Activated T-helper 1 cell treated with Interleukin-2 at 50 U/mL for 16 hours (primary cell): ENCODE measurements at places on chromosomes 1 and 21.

- no peak for DNase-seq
These were observed 8.7 kb downstream of the WNT3A start for GRCh38 chr1:228015276-228016180.

- no peak for DNase-seq
These were observed 44.5 kb downstream of the LRRC53 start for GRCh38 chr1:74467786-74468377.

DNA sequence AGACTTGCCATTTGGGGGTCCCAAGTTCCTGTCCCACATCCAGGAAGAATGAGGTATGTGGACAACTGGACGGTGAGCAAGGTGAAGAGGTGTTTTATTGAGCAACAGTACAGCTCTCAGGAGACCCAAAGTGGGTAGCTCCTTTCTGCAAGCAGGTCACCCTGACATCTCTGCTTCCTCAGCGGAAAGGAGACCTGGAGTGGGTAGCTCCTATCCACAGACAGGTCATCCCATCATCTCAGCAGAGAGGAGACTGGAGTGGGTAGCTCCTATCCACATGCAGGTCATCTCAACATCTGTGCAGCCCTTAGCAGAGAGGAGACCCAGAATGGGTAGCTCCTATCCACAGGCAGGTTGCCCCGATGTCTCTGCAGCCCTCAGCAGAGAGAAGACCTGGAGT is 13.8 kb upstream of the FNBP1L start:
- no peak for DNase-seq

- no peak for DNase-seq
These were observed 664.3 kb downstream of the ADGRL2 start for GRCh38 chr1:82465024-82465423.

- DNase-seq: no peak
These were observed 5.7 kb downstream of the S1PR1 start for GRCh38 chr1:101242324-101243050.

- DNase-seq: no peak
These were observed 4.9 kb downstream of the PLCH2 start for GRCh38 chr1:2480986-2481364.

DNA sequence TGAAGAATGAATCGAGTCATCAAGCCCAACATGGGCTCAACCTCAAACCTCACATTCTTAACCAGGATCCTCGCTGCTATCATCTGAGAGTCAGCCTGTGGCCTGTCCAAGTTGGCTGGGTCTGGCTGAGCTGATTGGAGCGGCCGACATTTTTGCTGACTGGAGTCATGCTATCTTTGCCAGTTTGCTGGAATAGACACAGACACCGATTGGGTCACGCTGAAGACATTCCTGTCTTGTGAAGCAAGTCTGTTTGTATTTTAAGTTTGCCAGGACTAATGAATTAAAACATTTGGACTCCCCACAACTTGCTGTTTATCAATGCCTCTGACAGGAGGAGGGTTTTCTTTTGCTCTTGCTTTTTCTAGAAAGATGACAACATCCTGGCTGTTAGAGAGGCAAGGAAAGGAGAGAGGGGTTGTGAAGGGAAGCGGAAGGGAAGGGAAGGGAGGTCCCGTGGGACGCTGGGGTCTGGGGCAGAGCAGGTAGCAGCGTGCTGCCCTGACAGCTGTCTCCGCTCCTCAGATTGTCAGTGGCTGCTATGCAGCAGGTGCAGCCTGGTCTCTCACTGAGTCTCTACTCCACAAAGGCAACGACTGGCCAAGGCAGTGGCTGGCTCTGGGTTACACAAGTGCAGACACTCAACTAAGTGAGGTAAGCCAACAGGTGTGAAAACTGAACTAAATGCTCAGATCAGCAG is at the start of gene MAP3K7CL:
TSS of gene MAP3K7CL (plus strand) at position 375 of the 700 bp plus-strand sequence. CDS start 2,701 bp downstream, outside the sequence.
- no peak for DNase-seq

GRCh38 chr1:32122151-32122550 is 14.3 kb downstream of the KPNA6 start:
- DNase-seq: no peak

GRCh38 chr1:9345922-9346321 is 53.2 kb downstream of the SPSB1 start:
- no peak for DNase-seq

- no peak for DNase-seq
These were observed 71.5 kb downstream of the UMODL1 start for GRCh38 chr21:42142627-42143026.

GRCh38 chr1:218665221-218665620 is 320.1 kb downstream of the TGFB2 start:
- no peak for DNase-seq

GRCh38 chr1:43847290-43847689 is 86.3 kb upstream of the ARTN start:
- DNase-seq: no peak

DNA sequence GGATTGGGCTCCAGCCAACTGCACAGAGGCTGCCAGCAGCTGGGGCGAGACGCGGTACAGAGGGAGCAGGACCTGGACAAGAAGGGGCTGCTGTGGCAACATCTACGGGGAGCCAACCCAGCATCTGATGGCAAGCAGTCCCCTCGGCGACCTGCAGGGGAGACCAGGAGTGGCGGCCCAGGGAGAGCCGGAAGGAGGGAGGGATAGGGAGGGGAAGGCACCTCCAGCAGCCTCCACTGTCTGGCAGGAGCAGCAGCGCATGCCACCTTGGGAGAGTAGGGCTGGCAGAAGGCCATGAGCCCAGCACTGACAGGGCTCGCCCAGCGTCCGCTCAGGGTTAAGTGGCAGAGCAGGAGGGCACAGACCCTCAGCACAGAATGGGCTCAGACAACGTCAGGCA is 17.3 kb downstream of the CHD5 start:
- DNase-seq: no peak

GRCh38 chr1:185373813-185374529 is 56.9 kb upstream of the IVNS1ABP start:
- no peak for DNase-seq

- DNase-seq: no peak
These were observed 11.8 kb downstream of the ZBED6 start for GRCh38 chr1:203807196-203807595.

GRCh38 chr1:159882527-159882862 is 17.5 kb downstream of the CFAP45 start:
- no peak for DNase-seq

DNA sequence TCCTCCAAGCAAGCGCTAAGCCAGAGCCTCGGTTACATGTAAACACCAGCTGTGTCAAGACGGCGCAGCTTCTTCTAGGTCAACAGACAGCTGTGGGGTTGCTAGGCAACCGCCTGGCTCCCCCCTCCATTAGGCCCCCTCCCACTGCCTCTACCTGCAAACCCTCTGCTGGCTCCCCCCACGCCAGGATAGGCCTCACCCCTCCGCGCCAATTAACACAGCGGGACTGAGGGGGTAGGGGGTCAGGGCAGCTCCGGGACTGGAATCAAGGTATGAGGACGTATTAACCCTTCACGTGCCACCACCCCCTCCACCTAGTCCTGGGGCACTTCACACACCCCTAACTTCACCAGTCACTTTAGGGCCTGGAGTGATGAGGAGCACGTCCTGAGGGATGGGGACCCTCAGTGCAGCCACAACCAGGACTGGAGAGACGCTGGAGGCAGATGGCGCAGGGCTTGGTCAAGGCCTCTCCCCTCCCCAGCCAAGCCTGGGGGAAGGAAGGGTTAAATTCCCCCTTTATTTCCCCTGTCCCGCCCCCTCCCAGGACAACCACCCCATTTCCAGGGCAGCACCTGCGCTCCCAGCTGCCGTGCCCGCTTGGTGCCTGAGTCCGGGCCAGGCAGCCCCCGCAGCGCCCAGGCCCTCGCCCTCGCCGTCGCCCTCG is 37.4 kb upstream of the WASF2 start:
- DNase-seq: no peak

DNA sequence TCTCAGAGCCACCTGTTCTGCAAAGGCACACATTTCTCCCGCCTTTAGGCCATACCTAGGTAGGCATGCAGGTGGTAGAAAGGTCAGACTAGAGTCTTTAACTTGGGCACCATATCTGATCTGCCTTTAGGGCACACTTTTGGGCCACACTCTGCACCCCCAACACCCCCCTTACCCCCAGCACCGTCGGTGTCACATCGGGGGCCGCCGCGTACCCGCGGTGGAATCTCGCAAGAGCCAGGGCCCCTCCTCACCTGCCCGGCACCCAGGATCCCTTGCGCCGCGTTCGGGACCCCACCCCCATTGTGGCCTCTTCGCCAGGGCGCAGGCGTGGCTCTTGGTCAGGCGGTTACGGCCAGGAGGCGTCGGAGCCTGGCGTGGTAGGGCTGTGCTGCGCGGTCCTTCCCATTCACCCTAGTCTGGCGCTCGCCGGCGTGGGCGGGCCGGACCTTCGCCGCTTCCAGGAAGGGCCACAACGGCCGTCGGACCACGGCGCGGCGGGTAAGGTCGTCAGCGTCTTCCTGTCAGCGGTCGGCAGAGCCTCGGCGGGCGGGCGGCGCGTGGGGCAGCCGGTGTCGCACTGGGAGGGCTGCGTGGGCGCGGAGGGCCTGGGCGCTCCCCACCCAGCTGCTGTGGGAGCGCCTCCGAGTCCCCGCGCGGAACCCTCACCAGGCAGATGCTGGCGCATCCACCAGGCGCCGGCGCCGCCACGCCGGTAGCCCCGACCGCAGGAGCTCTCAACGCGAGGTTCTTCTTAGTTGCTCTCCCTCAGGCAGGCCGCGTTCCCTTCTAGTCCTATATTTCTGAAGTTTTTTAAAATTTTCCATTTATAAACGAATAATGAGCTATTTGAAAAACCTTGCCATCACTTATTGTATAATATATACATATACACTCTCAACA is at the start of gene DNAH14:
TSS of gene DNAH14 (plus strand) at position 341 of the 903 bp plus-strand sequence. CDS start 23,028 bp downstream, outside the sequence.
- no peak for DNase-seq

DNA sequence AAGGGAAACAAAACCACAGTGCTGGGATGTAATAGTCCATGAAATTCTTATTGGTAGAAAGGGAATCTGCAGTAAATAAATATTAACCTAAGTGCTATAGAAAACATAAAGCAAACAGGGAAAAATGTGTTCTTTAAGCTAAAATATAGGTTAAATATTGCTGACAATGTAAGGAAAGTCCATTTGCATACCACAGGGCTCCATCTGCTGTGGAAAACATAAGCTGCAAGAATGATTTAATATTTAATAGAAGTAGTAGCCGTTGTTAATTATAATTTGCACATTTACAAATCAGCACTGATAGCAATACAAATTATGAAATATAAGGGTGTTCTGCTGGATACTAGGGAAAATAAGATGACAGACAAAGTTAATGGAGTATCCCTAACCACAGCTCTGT is 444.9 kb upstream of the PKN2 start:
- no peak for DNase-seq

GRCh38 chr1:151255381-151255780 is 847 bp downstream of the PSMD4 start:
- no peak for DNase-seq

GRCh38 chr1:115286431-115287205 is 51.4 kb downstream of the NGF start:
- no peak for DNase-seq

GRCh38 chr21:41681939-41682718 is 84.7 kb downstream of the RIPK4 start:
- DNase-seq: no peak

DNA sequence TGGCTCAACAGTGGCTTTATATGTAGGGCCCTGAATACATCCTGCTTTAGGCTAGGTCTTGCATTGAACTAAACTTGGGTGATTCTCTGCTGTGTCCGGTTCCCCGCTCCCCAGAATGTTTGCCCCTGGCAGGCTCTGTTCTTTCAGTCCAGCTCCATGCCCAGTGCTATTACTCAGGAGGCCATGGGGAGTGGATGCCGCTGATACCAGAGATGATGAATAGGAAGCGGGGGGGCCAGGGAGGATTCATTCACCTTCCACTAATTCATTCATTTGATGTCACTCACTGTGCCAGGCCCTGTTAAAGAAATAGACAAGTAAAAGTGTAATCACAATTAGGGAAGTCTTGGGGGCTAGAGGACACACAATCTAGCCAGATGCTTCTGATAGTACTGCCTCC is 83.8 kb downstream of the TMEM53 start:
- no peak for DNase-seq

- DNase-seq: no peak
These were observed 85.1 kb upstream of the RHOU start for GRCh38 chr1:228650141-228650540.

DNA sequence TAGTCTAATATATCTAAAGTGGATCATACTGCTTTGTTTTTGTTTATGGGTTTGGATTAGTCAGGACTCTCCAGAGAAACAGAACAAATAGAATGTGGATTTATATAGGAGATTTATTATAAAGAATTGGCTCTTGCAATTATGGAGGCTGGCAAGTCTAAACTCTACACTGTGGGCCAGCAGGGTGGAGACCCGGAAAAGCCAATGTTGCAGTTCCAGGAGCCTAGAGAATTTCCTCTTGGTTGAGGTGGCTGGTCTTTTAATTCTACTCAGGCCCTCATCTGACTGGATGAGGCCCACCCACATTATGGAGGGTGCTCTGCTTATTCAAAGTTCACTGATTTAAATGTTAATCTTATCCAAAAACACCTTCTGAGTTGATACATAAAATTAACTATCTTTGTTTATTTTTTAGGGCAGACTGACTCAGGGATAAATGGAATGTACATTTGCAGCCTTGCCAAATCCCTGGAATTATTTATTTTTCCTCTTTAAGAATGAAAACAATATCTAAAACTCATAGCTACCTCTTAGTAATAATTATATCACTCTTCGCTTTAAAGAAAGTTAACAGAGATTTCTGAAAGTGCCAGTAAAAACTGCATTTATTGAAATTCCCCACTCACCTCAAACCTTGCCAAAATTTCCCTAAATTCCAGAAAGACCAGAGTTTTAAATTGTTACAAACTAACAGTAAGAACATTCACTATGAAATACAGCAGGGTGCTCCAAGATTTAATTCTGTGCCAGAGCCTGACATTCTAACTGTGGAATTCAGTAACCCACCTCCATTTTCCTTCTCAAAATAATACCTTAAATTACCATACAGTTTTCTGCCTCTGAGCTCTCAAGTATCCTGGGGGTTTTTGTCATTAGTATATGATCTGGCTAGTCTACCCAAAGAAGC is 36.6 kb upstream of the SSX2IP start:
- DNase-seq: no peak

GRCh38 chr1:4969556-4970129 is 315.2 kb downstream of the AJAP1 start:
- no peak for DNase-seq

GRCh38 chr1:110605901-110606656 is at the start of gene KCNA2:
Gene KCNA2, minus strand, starts transcription at chr1:110606358. Its CDS starts 1,576 bp downstream, at chr1:110604782.
- no peak for DNase-seq

GRCh38 chr1:167524651-167525050 is 6.3 kb upstream of the CD247 start:
- no peak for DNase-seq

- DNase-seq: no peak
These were observed 28.5 kb downstream of the ECE1 start for GRCh38 chr1:21261551-21262292.

DNA sequence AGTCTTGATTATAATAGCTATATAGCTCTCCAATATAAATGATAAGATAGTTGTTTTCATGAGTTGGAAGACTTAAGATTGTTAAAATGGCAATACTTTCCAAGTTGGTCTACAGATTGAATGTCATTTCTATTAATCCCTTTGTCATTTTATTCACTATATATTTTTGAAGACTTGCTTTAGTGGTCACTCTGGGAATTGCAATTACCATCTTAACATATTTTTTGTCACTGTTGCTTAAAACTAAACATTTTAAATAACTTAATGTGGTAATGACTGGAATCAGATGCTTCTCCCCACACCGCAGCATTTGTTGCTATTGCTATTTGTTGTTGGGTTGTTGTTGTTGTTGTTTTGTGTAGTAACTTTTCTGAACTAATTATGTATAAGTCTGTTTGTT is 1592.9 kb downstream of the MRPL39 start:
- DNase-seq: no peak
